Neural crest cell (in vitro differentiated cells): ENCODE measurements at places on chromosomes 16 and 17.

DNA sequence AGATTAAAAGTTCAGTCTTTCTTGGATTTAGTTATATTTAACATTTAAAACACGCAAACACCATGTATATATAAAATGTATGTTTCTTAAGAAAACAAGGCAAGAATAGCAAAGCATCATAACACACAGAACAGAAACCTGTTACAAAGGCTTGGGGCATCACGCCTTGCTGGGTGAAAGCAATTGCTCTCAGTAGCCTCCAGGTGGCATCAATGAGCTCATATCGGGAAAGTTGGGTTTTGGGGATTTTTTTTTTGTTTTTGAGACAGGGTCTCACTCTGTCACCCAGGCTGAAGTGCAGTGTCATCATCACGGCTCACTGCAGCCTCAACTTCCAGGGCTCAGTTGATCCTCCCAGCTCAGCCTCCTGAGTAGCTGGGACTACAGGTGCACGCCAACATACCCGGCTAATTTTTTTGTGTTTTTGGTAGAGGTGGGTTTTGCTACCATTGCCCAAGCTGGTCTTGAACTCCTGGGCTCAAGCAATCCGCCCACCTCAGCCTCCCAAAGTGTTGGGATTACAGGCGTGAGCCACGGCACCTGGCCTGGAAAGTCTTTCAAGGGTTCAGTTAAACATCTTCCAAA lies 56.9 kb downstream of the CYB5D2 start:
- DNase-seq = peak; percentile 45

GRCh38 chr16:67397812-67398545 lies 4.7 kb upstream of the TPPP3 start:
- DNase-seq = no peak

GRCh38 chr16:88772871-88773811 lies 11.9 kb downstream of the PIEZO1 start:
- no peak for DNase-seq

DNA sequence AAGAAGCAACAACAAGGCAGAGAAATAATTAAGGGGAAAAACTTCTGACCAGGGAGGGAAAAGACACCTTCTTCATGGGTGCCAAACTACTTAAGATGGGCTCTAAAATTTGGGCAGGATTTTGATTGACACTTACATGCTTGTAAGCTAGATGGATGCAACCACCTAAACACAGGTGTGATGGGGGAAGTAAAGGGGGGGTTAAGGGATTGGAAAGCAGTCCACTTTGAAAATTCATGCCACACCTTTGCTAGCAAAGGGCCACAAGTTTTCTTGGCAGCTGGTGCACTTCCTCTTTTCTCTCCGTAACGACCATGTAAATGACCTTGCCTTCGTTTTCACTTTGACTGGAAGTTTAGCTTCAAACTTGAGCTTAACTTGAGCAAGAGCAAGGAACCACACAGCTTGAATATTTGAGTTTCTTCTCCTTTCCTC lies 14.3 kb upstream of the PRKAR1A start:
- DNase-seq = no peak

DNA sequence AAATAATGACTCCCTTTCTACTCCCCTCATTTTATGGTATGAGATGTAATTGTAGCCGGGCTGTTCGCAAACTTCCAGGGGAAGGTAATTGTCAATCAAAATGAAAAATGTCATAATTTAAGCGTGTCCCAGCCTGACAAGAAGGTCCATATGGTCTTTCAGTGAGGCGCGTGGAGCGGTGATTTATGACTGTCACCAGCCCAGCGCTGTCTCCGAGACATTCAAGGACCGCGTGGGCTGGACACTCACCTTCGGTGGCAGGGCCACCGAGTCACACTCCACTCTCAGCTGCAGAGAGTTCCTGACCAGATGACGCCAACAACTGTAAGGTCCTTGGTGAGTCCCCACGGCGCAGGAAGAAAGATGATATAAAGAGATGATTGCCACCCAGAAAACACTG lies 157.7 kb upstream of the TNRC6C start:
- no peak for DNase-seq

DNA sequence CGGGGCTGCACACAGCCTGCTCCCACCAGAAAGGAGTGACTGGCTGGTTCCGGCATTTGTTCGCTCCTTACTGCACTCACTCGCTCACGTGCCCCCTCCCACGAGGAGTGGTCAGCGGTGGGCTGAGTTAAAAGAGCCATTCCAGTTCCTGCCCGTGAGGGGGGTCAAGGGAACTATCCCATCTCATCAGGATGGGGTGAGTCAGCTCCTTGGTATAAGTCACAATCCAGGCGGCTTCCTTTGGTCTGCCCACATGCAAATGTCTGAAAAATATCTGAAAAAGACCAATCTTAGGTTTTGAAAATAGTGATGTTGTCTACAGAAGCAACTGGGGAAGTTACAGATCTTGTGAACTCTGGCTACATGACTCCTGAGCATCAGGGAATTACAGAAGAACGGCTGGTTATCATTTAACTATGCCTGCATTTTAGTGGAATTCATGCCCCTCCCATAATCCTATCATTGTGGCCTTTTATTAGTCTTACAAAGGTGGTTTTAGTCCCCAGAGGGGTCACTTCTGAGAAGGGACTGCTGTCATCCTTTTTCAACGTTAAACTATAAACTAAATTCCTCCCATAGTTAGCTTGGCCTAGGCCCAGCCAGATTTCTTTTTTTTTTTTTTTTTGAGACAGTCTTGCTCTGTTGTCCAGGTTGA lies 9.8 kb upstream of the TNFSF12 start:
- no peak for DNase-seq

GRCh38 chr17:6675201-6675825 lies 23.8 kb downstream of the C17orf100 start:
- DNase-seq = no peak

DNA sequence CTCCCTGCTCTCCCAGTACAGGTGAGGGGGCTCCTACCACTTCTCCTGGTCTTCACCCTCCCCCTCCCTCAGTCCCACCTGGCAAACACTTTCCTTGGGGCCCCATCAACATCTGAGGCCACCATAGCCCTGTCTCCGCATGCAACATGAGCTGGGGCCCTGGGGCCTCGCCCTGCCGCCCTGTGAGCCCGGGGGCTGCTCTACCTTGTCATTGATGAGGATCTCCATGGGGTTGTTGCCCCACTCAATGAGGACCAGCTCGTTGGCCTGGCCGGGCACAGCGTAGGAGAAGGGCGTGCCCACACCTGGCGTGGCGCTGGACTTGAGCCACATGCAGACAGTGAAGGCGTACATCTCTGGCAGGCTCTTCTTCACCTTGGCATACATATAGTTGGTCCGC lies 3.4 kb downstream of the NPTX1 start:
- no peak for DNase-seq
